ENCODE measurements at places on chromosomes 5 and 9.

DNA sequence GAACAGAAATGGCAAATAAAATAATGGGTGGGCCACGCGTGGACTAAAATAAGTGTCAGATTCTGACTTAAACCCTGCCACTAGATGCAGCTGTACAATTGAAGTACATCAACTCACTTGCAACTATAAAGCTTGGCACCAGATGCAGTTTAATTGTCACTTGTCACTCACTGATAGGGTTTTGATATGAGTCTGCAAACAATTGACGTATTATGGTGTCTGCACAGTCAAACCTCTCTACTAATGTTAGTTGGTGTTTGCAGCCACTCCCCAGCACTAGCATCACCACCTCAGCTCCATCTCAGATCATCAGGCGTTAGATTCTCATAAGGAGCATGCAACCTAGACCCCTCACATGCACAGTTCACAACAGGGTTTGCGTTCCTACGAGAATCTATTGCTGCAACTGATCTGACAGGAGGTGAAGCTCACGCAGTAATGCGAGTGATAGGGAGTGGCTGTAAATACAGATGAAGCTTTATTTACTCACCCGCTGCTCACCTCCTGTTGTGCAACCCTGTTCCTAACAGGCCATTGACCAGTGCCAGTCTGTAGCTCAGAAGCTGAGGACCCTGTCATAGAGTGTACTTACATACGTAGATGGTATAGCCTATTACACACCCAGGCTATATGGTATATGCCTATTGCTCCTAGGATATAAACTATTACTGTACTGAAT lies 72.1 kb upstream of the SEMA6A start:
- DNase-seq: no peak

GRCh38 chr9:21001581-21001980 lies 29.9 kb downstream of the HACD4 start:
- no peak for DNase-seq

- no peak for DNase-seq
Observed at GRCh38 chr5:142807372-142807911, 37.3 kb downstream of the ARHGAP26 start.

DNA sequence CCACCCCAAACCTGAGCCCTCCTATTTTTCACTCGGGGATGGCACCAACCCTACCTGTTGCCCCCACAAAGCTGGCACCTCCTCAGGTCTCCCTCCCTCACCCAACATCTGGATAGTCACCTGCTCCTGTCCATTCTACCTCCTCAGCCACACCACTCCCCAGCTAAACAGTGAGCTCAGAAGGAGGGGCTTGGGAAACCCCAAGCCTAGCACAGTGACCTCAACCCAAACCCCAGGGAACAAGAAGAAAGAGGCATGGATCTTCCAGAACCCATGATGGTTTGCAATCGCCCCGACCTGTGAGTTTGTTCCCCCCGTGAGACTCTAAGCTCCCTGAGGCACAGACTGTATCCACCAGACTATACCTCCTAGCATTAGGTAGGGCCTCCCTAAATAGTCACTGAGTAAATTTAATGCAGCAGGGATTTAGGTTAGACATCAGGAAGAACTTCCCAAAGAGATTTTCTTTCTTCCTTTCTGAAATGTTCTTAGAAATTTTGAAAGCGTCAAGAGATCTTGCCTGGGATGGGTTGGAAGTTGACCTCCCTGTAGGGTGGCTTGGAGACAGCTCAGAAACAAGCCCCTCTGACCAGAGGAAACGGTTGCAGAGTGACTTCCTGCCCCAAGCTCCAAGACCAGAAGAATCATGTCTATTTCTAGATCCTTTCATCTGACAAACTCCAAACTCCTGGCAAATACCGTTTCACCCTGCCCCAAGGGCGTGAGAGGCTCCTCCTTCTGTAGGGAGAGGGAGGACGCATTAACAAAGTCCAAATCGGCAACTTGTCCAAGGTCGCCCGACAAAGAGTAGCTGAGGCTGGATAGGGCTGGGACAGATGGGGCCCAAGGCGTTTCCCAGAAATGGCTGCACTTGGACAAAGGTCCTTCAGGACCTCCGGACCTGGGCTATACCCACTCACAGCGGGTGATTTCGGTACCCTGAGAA lies 4.1 kb downstream of the FIBCD1 start:
- DNase-seq: no peak

- DNase-seq: no peak
Observed at GRCh38 chr9:26166537-26166936, 488.3 kb upstream of the TUSC1 start.

GRCh38 chr5:173232499-173233346 lies 2.3 kb downstream of the NKX2-5 start:
- no peak for DNase-seq

GRCh38 chr9:134494273-134494815 lies 147.3 kb upstream of the COL5A1 start:
- no peak for DNase-seq
